Activated naive CD8-positive, alpha-beta T cell treated with anti-CD3 and anti-CD28 coated beads for 36 hours (primary cell): ENCODE measurements at places on chromosomes 16 and 17. TPM values are rescaled to one million over a fixed set of nuclear protein-coding genes. Genes with fewer than 3 reads are reported as not detected.

NPIPB2 gene
- 6.2 TPM for total RNA-seq

- H3K36me3 ChIP-seq = peaks cover 15% of the 10 kb centered on the region
- no peak overlapping the region for H3K27ac ChIP-seq
- no peak overlapping the region for H3K4me3 ChIP-seq
- H3K27me3 ChIP-seq = no peaks in the 10 kb centered on the region
Observed at GRCh38 chr17:3946711-3947235, 17.5 kb downstream of the ATP2A3 start.

OR1F1 gene
- total RNA-seq = not detected

- no peaks in the 10 kb centered on the region for H3K36me3 ChIP-seq
- peaks cover 2% of the 10 kb centered on the region for H3K4me1 ChIP-seq
- no peak overlapping the region for H3K4me3 ChIP-seq
- no peak for DNase-seq
- peaks cover 4% of the 10 kb centered on the region for H3K27me3 ChIP-seq
- no peak overlapping the region for H3K27ac ChIP-seq
Observed at GRCh38 chr17:43874293-43874692, 27.3 kb downstream of the CD300LG start.

NGFR gene
- 0.16 TPM for total RNA-seq

CXCL16 gene
- 3.3 TPM for total RNA-seq

MAP2K6 gene
- 2.7 TPM for total RNA-seq

DNA sequence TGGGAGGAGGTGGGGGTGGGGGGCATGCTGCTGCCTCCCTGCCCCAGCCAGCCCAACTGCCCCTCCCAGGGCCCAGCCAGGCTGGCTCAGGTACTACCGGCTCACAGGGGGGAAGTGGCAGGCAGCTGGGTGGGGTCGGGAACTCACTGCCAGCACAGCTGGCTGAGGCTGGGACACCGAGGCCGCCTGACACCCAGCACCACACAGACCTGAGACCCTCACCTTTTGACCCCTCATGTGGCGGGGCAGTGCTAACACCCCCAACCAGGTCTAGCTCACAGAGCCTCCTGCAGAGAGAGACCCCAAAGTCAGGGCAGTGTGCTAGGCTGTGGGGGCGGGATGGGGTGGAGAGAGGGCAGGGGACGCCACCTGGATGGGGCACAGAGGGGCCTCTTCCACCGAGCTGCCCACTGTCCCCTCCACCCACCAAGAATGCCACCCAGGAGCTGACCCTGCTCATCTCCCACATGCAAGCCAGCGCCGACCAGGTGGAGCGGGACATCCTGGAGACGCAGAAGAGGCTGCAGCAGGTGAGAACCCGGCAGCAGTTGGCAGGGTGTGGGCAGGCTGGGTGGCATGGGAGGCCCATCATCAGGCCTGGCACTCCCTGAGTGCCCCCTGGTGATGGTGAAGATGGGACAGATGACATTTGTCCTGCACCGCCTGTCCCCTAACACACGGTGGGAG lies 3.0 kb downstream of the EVPLL start:
- H3K27ac ChIP-seq = no peak overlapping the region
- peaks cover 6% of the 10 kb centered on the region for H3K27me3 ChIP-seq
- H3K4me1 ChIP-seq = no peaks in the 10 kb centered on the region
- no peaks in the 10 kb centered on the region for H3K36me3 ChIP-seq
- H3K4me3 ChIP-seq = no peak overlapping the region

GRCh38 chr16:57824888-57825287 lies 22.6 kb upstream of the KIFC3 start:
- peaks cover 5% of the 10 kb centered on the region for H3K27me3 ChIP-seq
- no peak overlapping the region for H3K27ac ChIP-seq
- no peaks in the 10 kb centered on the region for H3K36me3 ChIP-seq
- no peak overlapping the region for H3K4me3 ChIP-seq

ABCA3 gene
- total RNA-seq = 4.0 TPM

GRCh38 chr17:3802461-3803307 lies 1.7 kb upstream of the ITGAE start:
- no peaks in the 10 kb centered on the region for H3K27me3 ChIP-seq
- peaks cover 15% of the 10 kb centered on the region for H3K4me1 ChIP-seq
- DNase-seq = no peak
- H3K36me3 ChIP-seq = peaks cover 5% of the 10 kb centered on the region
- H3K27ac ChIP-seq = no peak overlapping the region

HS3ST4 gene
- not detected for total RNA-seq

DNA sequence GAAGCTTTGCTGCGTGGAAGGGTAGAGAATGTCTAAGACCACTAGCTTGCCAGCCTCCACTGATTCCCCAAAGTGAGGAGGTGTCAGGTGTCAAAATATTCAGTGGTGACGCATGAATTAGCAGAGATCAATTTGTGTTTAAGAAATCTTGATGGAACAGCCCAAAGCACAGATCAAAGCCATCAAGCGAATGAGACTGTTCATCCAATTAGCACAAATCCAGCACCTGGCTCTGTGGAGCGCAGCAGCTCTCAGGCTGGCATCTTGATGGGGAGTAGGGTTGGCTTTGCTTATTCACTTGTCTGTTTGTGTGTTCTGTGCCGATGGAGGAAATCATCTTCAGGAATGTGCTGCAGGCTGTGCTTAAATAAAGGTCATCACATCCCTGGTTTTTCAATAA lies 456.8 kb upstream of the CCL2 start:
- H3K27ac ChIP-seq = no peak overlapping the region
- H3K4me3 ChIP-seq = no peak overlapping the region
- no peaks in the 10 kb centered on the region for H3K4me1 ChIP-seq
